Activated CD8-positive, alpha-beta T cell treated with anti-CD3 and anti-CD28 coated beads, Interleukin-2, amount 10 ng/mL, durations not matched to agents 7 days and 5 days (primary cell): ENCODE measurements at places on chromosomes 1 and 21.
A peak's percentile ranks its signal among the peaks of the same experiment; 100 is the strongest.

- DNase-seq = no peak
Observed at GRCh38 chr1:178417858-178418257, 78.9 kb downstream of the CLEC20A start.

DNA sequence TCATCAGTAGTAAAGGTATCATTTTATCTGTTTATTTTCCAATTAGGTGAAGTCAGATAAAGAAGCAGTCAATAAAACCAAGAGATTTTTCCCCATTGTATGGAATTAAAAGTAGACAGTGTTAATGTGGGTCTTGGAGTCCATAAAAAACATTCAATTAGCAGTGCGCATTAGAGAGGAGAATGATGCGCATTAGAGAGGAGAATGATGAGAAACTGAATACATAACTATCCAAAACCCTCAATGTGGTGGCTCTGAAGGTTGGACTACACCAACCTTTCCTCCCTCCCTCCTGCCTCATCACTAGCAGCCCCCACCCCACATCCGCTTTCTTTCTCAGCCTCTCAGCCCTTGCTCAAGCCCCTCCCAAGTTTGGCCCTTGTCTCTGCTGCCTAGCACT, 99.5 kb downstream of the DAB1 start:
- DNase-seq = no peak

- no peak for DNase-seq
Observed at GRCh38 chr1:81313289-81313688, 487.4 kb upstream of the ADGRL2 start.

DNA sequence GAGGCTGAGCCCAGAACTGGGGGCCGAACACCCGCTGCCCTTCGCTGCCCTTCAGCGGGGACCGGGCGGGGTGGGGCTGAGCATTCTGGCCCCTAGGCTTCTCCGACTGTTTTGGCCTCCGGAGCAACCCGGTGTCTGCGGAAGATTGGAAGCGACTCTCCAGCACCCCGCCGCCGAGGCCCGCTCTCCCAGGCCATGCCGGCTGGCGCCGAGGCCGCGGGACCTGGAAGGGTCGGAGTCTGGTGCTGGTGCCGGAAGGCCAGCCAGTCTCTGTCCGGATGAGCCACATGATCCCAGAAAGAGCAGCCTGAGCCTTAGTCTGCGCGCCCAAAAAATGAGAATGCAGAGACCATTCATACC, 272.0 kb downstream of the FOXD2 start:
- DNase-seq = no peak

DNA sequence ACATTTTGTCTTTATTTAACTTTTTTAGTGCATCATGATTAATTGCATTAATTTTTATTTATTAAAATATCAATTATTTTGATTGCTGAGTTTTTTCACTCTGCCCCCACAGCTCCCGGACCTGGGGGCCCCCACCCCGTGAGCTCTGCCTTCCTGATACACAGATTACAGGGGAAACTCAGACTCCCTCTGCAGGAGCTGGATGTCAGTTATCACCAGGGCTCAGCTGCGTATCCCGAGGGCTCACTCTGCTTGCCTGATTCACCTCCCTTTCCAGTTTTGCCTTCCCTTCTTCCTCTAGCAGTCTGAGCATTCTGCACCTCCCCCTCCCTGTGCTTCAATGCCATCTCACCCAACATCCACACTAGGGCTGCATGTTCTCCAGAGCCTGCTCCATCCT, 98.2 kb downstream of the ATP1A1 start:
- DNase-seq = no peak

DNA sequence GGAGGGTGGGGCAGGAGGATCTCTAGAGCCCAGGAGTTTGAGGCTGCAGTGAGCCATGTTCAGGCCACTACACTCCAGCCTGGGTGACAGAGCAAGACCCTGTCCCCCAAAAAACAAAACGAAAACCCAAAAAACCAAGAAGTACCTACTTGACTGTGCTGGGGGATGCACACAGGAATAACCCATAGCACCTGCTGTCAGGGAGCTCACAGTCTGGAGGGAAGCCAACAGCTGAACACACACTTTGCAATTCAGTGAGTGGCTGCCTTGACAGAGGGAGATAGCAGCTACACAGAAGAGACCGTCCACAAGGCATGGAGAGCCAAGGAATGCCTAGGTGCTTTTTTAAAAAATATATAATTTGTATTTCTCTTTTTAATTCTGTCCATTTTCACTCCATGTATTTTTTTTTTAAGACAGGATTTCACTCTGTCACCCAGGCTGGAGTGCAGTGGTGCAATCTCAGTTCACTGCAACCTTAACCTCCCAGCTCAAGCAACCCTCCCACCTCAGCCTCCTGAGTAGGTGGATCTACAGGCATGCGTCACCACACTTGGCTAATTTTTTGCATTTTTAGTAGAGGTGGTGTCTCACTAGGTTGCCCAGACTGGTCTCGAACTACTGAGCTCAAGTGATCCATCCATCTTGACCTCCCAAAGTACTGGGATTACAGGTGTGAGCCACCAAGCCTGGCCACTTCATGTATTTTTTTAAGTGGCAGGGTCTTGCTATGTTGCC, 68.7 kb downstream of the NID1 start:
- no peak for DNase-seq

GRCh38 chr1:173392895-173393658, 84.1 kb upstream of the PRDX6 start:
- DNase-seq = no peak

DNA sequence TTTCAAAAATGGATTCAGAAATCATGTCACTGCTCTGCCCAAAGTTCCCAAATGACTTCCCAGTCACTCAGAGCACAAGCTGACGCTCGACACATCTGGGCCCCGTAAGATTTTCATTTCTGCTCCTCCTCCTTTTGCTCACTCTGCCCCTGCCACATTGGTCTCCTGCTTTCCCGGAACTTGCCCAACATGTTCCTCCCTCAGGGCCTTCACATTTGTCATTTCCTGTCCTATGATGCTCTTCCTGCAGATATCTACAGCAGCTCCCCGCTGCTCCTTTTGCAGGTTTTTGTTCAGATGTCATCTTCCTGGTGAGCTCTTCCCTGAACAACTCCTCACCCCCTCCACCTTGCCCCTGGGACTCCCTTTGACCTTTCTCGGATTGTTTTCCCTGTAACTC, 58.5 kb upstream of the IVNS1ABP start:
- no peak for DNase-seq

GRCh38 chr1:212683357-212683722, 16.3 kb downstream of the BATF3 start:
- peak; percentile 88 for DNase-seq

- DNase-seq = no peak
Observed at GRCh38 chr1:3884966-3885365, 15.1 kb downstream of the C1orf174 start.

- no peak for DNase-seq
Observed at GRCh38 chr21:30964283-30964682, 74.0 kb downstream of the KRTAP19-8 start.

GRCh38 chr1:20212685-20213331, 26.5 kb upstream of the PLA2G2C start:
- DNase-seq = peak; percentile 53

DNA sequence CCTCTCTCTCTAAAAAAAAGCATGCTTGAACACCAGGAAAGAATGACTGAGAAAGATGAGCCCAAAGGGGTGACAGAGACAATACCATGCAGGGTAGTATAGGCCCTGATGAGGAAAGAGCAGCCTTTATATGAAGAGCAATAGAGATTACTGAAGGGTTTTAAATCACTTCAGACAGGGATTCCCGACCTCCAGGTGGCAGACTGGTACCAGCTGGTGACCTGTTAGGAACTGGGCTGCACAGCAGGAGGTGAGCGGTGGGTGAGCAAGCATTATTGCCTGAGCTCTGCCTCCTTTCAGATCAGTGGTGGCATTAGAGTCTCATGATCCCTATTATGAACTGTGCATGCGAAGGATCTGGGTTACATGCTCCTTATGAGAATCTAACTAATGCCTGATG, 30.8 kb upstream of the GTF2B start:
- DNase-seq = no peak

- DNase-seq = no peak
Observed at GRCh38 chr1:230170622-230171021, 103.6 kb downstream of the GALNT2 start.

GRCh38 chr21:18147678-18148077, 97.0 kb upstream of the CHODL start:
- no peak for DNase-seq

DNA sequence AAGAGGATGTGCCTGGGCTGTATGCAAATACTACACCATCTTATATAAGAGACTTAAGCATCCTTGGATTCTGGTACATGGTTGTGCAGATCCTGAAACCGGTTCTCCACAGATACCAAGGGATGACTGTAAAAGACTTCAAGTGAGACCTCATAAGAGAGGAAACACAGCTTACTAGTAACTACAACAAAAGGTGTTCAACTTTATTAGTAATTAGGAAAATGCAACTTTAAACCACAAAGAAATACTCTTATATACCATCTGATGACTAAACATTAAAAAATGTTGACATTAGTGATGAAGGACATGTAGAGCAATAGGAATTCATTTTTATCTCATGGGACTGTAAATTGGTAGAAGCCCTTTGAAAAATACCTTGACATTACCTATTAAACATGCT, 102.7 kb downstream of the RASAL2 start:
- no peak for DNase-seq

DNA sequence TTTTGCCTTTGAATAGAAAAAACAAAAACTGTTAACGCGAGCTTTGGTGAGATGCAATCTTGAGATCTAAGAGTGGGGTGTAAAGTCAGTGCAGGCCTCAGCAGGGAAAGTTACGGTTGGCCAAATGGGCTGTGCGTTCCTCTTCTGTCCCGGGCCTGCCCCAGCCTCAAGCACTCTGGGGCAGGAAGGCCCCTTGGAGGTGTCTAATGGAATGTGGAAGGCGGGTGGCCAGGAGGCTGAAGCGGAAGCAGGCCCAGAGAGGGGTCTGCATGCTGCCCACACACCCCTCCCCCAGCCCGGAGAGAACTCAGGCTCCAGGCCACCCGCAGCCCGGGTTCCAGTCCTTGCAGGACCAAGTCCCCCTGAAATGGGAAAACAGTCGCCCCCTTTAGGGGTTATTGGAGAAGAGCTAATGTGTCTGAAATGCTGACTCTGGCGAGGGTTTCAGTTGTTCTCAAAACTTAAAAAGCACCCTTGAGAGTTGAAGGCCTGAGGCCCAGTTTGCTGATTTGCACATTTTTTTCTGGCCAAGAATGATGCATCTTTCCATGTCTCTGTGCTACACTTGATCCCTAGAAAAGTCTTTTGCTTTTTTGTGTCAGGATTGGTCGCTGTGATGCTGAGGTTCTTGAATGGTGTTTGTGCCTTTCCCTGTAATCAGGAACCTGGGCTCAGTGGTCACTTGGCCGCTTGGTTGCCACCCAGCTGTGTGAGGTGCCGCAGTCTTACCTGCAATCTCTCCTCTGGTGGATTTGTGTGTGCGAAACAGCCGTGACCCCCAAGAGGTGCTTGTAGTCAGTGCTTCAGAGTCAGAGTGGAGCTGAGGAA, 2.0 kb downstream of the COL18A1 start:
- DNase-seq = no peak

DNA sequence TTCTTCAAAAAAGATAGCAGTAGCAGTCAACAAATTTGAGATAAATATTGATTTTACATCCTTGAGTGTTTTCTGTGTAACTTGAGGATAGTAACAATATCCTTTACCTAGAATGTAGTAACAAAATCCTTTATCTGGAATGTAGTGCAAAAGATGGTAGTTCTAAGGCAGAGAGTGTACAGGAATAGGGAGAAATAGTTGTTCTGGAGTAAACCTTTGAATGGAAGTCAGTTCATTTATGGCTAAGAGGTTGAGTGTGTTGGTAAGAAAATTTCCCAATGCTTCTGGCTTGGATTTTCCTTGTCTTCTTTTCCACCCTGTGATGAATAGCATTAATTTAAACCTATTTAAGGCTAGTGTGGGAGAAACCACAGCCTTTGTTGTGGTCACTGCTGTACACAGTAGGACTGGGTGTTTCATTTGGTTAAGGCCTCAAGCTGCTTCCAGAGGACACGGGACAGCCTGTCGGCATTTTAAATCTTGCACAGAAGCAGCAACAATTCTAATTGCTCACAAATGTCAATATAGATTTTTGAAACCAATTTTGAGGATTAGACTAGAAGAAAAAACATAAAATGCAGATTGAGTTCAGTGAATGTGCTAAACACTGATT, 11.3 kb downstream of the NFIA start:
- no peak for DNase-seq

DNA sequence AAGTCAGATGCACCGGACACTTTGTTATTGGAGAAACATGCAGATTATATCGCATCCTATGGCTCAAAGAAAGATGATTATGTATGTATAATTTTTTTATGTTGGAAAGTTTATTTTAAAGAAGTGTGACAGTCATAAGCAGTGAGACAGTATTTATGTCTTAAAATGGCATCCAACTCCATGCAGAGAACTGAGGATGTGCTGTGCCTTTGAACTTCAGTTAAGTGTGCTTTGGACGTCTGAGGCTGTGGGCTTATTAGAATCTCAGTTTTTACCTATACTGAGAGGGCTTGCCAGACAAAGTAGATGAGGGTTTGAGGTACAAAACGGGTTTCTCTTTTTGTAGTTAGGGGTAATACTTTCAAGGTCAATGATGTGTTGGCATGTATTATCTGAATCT, 1.5 kb downstream of the RABGGTB start:
- DNase-seq = no peak

GRCh38 chr1:94504601-94505000, 37.0 kb downstream of the F3 start:
- DNase-seq = no peak

- no peak for DNase-seq
Observed at GRCh38 chr1:3560251-3560871, 50.9 kb downstream of the MEGF6 start.

- no peak for DNase-seq
Observed at GRCh38 chr1:170568197-170568596, 36.2 kb downstream of the GORAB start.

DNA sequence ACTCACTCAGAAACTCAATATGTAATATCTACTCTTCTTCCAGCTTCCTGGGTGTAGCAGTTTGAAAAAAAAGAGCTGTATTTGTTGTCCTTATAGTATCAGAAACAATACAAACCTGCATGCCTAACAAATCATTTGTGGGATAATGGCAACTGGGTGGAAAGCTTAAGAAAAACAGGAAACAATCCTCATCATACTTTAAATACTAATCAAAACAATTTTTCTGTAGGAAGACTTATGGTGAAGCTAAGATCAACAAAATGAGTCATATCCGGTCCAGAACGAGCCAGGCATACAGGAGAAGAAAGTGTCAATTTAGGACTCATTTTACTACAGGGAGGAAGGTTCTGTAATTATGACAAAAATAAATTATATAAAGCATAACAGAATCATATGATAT, 181.8 kb upstream of the ADGRL4 start:
- no peak for DNase-seq

DNA sequence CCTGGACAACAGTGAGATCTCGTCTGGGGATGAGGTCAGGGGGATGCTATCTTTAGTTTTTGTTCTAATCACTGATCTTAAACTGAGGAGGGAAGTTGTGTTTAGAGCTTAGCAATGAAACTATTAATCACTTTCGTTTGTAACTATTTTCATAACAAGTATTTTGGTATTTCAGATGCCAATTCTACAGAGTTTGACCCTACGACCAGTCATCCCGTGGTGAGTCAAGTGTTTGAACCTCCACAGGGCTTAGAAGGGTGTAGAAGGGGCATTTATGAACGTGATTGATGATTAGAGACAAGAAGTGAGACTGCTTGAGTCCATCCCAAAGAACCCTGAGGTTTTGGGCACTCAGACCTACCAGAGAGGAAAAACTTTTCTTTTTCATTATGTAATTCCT, 15.6 kb downstream of the SLFNL1 start:
- no peak for DNase-seq

- DNase-seq = no peak
Observed at GRCh38 chr1:24707687-24708086, 37.6 kb upstream of the CLIC4 start.

GRCh38 chr1:204947338-204947737, 76.7 kb downstream of the NFASC start:
- DNase-seq = no peak

- no peak for DNase-seq
Observed at GRCh38 chr1:59714966-59715365, 99.8 kb upstream of the HOOK1 start.
